Fibroblast of skin of right biceps (primary cell): ENCODE measurements at places on chromosomes 16 and 17.

DNA sequence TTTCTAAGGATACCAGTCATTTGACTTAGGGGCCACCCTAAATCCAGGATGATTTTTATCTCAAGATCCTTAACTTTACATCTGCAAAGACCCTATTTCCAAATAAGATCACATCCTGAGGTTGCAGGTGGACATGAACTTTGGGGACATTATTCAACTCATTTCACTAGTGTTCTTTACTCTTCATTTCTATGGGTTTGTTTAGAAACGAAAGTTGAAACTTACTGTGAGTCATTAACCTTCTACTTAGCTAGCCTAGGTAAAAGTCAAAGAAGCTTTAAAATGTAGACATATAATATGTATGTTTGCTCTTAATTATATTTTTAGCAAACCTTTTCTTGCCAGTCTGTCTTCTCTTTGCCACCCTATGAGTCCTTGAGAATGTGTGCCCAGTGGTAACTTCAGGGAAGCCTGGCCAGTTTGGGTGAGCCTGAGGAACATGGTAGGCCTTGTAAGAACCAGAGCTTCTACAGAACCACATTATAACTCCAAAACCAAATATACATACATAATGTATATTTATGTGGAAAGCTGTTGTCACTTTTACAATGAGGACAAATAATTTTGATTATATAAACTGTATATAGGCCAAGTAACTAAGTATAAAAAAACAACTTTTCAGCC, 38.4 kb downstream of the BPTF start:
- no peak for DNase-seq

- DNase-seq: no peak
Observed at GRCh38 chr16:57656342-57656955, 11.7 kb upstream of the ADGRG3 start.

DNA sequence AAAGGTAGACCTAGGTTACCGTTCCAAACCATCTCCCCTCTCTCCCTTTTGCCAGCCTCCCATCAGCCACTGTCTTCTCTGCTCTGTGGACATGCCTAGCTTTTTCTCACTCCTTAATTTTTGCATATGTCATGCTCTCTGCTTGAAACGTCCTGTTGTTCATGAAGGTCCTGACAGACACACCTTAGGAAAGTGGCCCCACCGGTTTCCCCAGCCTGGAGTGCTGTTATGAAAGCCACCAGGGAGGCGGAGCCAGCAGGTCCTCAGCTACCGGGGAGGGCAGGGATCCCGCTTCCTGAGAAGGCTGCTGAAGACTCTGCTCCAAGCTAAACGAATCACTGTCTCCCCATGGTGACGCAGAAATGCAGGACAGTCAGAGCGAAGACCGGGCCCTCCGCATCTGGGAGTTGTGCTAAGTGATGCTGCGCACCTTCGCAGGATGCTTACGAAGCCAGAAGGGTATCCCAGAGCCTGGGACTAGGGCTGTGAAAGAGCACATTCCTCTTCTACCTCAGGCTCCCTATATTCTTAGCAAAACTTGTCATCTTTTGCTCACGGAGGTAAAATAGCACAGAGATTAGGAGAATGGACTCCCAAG, 2.3 kb upstream of the SLC16A11 start:
- DNase-seq: no peak

DNA sequence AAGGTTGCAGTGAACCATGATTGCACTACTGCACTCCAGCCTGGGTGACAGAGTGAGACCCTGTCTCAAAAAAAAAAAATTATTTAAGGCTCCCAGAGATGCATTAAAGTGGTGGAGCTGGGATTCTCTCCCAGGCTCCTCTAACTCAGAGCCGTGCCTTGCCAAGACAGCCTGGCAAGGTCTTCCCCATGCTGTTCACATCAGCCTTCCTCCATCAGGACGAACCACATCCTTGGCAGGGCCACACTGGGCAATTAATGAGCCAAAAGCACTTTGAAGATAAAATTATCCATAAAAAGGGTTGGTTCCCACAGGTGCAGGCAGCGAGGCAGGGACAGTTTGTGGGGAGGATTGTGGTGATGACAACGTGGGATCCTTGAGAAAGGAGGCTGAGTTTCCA, 19.8 kb upstream of the BBS2 start:
- DNase-seq: no peak

- DNase-seq: no peak
Observed at GRCh38 chr17:29629839-29630238, 7.1 kb upstream of the CORO6 start.
